ENCODE measurements at places on chromosomes 12 and 14.

- no peak for DNase-seq
Observed at GRCh38 chr12:77314378-77315052, 249.1 kb upstream of the E2F7 start.

- no peak for DNase-seq
Observed at GRCh38 chr12:25236190-25236589, 14.5 kb downstream of the KRAS start.

DNA sequence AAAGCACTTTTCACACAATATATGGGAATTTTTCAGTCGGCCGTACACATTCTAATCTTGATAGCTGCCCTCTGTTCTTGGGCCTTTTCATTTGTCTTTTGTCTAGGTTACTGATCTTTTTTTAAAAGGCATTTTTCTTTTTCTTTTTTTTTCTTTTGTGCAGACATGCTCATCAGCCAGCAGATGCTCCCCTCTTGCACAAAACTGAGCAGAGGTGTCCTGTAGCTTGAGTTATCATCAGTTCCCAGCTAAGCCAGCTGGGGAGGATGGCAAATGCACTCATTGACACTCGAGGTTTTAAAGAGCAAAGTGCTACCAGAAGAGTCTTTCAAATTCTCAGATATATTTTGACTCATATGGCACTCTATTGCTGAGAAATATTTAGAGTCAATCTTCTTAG is 913.9 kb upstream of the SEL1L start:
- no peak for DNase-seq

GRCh38 chr14:23047034-23047634 is 5.1 kb downstream of the PSMB11 start:
- no peak for DNase-seq

DNA sequence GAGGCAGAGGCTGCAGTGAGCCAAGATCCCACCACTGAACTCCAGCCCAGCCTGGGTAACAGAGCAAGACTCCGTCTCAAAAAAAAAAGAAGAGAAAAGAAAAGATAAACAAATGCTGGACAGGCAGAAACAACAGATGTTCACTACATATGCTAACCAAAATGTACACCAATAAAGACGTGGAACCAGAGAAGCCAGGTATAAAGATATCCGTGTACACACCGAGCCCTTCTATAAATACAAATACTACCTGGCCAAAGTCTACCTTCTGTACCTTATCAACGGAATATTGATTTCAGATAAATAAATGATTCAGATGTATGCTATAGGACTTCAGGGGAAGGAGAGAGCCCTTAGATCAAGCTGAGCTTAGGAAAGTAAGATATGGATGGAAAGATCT is 10.8 kb upstream of the KRT8 start:
- no peak for DNase-seq

DNA sequence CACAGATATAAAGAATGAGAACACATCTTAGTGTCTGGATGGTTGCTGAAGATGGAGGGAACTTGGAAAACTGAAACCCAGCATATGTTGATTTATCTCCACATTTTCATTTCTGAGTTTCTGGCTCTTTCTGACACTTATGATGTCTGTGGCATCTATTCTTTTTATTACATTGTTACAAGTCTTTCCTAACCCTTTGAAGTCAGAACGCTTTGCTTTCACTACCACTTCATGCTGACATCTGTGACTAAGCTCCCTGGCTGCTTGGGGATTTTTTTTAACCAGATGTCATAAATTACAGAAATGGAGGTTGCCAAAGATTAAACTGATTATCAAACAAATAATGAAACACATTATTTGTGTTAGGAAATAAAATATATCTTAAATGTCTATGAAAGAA is 188.7 kb downstream of the KITLG start:
- no peak for DNase-seq

- DNase-seq: no peak
Observed at GRCh38 chr12:69929125-69929524, 104.1 kb downstream of the MYRFL start.

GRCh38 chr12:124511259-124511985 is 56.0 kb downstream of the NCOR2 start:
- no peak for DNase-seq

DNA sequence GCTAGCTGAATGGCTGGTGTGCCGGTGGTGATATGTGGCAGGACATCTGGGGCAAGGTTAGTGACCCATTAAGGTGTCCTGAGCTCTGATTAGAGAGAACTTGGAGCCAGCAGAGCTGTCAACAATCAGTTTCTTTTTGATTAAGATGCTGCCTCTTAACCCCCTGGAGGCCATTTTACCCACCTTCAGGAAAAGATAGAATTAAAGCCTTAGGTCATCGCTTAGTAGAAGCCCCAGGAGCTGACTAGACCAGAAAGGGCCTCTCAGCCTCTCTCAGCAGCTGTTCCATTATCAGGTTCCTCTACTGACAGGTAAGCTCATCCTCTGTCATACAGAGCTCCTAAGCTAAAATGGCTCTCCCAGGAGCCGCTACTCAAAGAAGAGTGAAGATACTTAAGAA is 339.0 kb downstream of the FUT8 start:
- no peak for DNase-seq

- no peak for DNase-seq
Observed at GRCh38 chr12:118526255-118527095, 150.1 kb downstream of the SUDS3 start.

- no peak for DNase-seq
Observed at GRCh38 chr14:103641161-103641560, 12.2 kb downstream of the KLC1 start.

DNA sequence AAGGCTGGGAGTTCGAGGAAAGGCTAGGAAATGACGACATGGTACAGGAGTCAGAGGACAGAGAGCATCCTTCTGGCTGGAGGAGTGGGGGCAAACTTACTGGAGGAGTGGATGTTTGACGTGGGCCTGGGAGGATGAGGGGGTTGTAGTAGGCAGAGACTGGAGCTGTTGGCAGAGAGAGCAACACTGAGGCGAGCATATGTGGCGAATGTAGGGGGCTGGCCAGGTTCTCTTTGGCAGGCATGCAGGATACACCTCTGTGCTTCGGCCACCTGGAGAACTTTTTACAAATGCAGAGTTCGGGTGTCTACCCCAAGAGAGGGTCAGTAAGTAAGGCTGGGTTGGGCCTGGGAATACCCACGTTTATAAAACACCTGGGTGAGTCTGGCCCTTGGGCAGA is 385.7 kb downstream of the FUT8 start:
- no peak for DNase-seq

DNA sequence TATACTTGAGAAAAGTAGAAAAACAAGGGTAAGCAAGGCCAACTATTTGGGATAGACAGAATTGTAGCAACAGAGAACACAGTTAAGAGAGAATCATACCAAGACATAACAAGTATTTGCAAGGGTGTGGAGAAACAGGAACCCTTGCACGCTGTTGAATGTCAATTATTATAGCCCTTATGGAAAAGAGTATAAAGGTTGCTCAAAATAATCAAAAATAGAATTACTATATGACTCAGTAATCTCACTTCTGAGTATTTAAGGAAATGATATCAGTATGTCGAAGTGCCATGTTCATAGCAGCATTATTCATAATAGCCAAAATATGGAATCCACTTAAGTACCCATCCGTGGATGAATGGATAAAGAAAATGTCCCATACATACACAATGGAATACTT is 193.3 kb downstream of the PHLDA1 start:
- DNase-seq: no peak

DNA sequence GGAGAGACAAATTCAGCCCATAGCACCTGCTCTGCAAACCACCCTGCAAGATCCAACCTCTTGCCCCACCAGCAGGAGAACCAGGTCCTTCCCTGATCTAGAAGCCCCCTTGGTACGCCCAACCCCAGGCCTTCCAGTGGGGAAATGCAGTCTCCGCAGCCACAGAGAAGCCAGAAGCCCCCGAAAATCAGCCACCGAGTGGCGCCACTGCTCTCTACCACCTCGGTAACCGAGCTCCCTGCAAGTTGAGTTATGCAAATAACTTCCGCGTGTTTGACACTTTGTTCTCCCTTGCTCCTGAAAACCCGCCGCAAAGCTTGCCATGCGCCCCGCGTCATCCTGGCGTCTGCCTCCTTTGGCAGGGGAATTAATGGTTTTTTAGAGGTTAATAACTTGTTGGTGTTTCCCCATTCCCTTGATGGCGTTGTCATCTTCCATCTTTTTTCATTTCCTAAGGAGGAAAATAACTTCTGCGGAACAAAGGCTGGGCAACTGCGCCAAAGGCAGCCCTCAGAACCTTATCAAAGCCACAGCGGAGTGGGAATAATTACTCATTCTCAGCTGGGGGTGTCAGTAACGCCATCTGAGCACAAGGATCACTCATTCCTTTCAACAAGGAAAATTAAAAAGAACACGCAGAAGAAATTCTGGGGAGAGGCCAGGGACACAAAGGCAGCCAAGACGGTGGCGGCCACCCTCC is 60.4 kb downstream of the FZD10 start:
- DNase-seq: no peak

GRCh38 chr12:109492371-109492770 is 14.9 kb downstream of the UBE3B start:
- no peak for DNase-seq

- DNase-seq: peak; percentile 48
Observed at GRCh38 chr12:92158796-92159439, 13.3 kb upstream of the BTG1 start.
